ENCODE measurements at places on chromosomes 2 and 18.

GRCh38 chr2:144358374-144358964 is 161.4 kb downstream of the ZEB2 start:
- no peak for DNase-seq

DNA sequence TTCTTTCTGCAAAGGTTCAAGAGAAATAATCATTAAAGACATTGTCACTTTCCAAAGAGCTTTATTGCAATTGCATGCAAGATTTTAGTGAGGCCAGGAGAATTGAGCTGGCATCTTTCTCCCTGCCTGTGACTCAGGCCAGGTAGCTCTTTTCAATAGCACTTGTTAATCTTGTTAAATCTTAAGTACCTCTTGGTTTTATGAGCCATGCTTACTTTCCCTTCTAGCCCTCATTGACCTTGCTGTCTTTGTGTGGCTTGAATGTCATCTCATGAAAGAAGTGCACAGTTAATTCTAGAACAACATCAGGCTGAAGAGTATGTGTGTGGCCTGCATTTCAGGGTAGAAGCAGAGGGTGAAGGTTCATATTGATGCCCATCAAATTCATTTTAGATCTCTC is 14.8 kb upstream of the LGALSL start:
- DNase-seq, result no peak

GRCh38 chr18:10792181-10792580 is 266.4 kb downstream of the NAPG start:
- DNase-seq, result no peak

- DNase-seq, result no peak
Measured at GRCh38 chr18:48402953-48403352, 6.2 kb downstream of the ZBTB7C start.

DNA sequence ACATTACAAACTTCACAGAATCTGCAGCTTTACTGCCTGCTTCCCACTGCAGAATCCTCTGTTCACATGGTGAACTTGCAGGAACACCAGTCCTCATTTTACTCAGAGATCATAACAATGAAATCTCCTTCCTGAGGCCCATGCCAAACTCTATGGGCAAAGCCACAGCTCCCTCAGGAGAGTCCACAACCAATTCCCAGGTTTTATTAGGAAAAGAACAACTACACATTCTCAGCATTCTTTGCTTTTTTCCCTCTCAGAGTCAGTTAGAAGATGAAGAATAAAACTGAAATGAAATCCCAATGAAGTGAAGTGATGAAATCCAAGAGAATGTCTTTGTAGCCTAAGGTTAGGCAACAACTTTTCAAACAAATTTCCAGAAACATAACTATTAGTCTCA is 233.7 kb downstream of the DSEL start:
- DNase-seq, result no peak

DNA sequence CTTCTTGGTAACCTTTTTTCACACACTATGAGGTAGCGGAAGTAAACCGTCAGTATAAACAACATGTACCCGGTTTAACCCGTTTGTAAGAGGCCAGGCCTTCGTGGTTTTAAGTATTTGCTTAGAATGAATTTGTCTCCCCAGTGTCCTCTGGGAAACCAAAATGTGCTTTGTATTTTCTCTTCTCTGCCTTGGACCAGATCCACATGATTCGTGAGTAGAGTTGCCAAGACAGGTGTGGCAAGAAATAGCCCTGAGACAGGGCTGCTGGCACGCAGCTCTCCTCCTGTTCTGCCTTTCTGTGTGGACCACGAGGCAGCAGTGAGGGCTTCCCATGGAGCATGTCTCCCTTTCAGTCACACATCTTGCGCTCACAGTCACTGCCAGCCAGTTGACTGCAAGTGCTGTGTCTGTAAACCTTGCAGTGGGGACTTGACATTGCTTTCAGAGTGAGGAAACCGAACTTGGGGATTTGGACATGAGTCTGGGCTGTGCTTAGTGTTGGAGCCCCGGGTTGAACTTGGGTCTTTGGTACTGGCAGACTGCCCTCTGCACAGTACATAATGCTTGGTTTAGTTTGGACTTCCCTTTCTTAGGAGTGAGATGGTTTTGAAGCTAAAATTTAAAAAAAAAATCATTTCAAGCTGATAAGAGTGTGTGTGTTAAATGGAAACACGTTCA is 19.1 kb downstream of the BCL2L11 start:
- DNase-seq, result no peak

- DNase-seq, result no peak
Measured at GRCh38 chr2:28394331-28394877, 1.7 kb downstream of the FOSL2 start.

DNA sequence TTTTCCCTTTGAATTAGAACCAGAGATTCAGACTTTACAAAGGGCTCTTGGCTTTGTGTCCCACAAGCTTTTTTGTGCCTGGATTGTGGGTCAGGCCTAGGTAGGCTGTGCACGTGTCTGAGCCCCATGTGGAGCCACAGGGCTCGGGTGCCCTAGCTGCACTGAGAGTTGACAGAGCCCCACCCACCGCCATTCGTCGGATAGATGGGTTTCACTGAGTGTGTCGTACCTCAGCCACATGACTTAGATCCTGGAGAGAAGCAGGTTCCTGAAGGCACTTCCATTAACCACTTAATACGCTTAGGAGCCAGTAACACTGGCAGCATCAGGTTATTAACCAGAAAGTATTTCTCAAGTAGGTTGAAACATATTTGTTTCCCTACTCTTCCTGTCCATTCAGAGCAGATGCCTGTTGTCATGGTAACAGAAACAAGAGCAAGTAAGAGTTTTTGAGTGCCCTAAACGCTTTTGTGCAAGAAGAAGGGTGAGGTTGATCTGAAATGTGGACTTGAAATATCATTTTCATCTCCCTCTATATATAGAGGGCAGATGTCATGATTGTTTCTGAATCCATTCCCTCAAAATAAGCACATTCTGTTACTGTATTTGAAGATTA is 30.0 kb downstream of the ADCYAP1 start:
- no peak for DNase-seq

GRCh38 chr2:207142461-207142860 is 23.3 kb downstream of the KLF7 start:
- DNase-seq, result no peak

DNA sequence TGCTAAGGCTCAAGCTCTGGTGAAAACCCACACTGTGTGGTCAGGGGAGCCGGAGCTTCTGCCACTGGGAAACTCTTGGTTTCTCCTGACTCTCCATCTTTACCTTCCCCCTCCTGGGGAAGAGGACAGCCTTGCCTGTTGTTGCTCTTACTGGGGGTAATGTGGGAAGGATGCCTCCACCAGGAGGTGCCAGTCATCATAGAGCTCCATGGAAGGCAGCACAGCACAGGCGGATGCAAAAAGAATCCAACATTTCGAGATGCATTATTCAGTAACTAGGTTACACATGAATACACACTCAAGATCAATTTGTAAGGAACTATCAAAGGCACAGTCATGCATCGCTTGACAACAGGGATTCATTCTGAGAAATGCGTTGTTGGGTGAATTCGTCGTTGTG is 322.6 kb downstream of the AFF3 start:
- no peak for DNase-seq

GRCh38 chr2:109535217-109535946 is 78.4 kb downstream of the SEPTIN10 start:
- DNase-seq, result no peak

- no peak for DNase-seq
Measured at GRCh38 chr18:74611765-74612164, 14.1 kb downstream of the ZNF407 start.

- DNase-seq, result no peak
Measured at GRCh38 chr2:19122220-19122619, 236.2 kb downstream of the OSR1 start.

DNA sequence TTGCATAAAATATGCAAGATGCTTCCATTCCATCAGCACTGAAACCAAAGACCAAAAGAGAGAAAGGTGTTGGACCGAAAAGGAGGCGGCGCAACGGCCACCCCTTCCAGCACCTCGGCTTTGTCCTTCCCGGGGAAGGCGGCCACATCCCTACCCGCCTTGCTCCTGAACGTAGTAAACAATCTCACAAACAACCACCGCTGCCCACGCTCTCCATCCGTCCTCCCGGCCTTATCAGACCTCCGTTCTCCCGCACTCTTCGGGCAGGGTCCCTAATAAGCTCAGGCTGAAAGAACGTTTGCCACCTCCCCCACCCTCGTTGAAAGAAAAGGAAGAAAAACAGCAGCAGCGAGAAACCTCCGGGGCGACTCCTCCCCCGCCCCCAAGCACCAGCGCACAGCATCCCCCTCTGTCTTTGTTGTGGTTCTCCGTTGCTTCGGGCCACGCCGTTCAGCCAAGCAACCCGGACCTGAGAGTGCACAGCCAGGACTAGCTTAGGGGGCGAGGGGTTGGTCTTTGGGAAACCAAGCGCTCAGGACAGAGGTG is 4.4 kb downstream of the EVX2 start:
- DNase-seq, result no peak

DNA sequence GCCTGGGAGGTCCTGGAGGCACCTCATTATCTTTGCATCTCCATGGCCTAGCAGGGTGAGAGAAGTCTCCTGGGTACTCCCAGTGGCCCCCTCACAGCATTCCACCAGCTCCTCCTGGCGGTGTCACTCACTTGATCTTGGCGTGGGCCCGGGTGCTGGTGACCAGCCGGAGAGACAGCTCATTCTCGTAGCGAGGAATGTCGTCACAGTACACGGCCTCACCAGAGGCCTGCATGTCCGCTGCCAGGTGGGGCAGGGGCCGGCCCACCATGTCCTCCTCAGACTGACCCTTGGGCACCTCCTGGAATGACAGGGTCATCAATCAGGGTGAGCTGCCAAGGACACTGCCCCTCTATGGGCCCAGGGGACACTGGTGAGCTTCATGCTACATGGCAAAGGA is 42.4 kb downstream of the XDH start:
- DNase-seq, result no peak

DNA sequence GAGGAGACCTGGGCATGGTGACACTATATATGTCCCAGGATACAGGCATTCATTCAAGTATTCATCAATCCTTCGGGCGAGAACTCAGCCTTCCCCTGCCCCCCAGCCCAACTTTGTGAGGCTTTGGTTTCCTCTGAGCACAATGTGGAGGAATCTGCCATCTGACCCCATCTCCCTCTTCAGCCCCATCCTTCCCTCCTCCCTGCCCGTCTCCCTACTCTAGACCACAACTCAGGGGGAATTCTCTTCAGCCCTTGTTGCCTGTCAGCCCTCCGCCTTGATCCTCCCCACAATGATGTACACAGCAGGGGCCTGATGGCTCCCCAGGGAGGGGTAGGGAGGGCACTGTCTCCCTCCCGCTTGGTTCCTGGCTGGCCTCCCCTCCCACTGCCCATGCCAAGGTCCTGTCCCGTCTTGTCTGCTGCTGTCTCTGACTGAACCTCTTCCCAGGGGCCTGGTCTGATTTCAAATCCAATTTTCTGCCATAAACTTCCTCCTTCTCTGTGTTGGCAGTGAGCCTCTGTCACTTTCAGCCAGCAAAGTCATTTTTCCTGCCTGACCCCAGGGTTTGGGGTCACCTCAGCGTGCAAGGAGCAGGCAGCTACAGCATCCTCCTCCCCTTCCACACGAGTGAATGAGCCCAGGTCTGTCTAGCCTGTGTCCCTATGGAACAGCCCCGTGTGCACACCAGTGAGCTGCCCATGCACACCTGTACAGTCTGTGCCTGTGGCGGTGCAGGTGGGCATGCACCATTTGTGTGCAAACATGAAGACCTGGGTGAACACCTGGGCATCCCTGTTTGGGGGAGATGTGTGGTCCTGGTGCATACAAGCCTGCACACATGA is 197.3 kb downstream of the CELF4 start:
- no peak for DNase-seq

- DNase-seq, result no peak
Measured at GRCh38 chr2:58156780-58157179, 84.3 kb downstream of the FANCL start.

DNA sequence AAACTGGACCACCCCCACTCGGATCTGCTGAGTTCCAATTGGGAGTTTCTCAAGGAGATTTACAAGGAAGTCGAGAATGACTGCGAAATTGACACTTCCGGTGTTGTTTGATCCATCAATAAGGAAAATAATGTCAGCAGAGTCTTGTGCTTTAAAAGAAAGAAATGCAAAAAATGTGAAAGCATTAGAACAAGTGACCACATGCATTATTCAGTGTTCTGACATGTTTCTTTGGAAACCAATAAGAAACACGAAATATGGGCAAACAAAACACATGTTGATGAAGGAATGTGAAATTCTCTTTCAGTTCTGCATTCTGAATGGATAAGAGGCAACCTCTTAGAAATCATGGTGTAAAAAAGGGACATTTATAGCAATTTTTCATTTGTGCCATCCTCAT is 25.9 kb downstream of the COL6A3 start:
- DNase-seq, result no peak

GRCh38 chr2:58709687-58710354 is 468.7 kb upstream of the FANCL start:
- no peak for DNase-seq

DNA sequence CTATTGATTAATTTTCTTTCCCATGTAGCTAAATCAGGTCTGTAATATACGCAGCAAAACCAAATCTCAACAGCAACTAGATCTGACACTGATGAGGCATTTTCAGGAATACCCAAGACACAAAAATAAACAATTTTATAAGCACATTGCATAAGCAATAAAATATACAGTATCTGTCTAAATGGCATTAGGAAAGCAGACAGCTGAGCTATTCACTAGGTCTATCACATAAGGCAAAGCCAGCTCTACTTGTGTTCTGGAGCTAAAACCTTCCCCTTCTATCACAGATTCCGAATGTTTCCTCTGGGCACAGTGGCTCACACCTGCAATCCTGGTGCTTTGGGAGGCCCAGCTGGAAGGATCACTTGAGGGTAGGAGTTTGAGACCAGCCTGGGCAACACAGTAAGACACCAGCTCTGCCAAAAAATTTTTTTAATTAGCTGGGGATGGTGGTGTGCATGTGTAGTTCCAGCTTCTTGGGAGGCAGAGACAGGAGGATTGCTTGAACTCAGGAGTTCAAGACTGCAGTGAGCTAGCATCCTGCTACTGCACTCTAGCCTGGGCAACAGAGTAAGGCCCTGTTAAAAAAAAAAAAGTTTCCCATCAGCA is 21.1 kb downstream of the PTPN2 start:
- no peak for DNase-seq

DNA sequence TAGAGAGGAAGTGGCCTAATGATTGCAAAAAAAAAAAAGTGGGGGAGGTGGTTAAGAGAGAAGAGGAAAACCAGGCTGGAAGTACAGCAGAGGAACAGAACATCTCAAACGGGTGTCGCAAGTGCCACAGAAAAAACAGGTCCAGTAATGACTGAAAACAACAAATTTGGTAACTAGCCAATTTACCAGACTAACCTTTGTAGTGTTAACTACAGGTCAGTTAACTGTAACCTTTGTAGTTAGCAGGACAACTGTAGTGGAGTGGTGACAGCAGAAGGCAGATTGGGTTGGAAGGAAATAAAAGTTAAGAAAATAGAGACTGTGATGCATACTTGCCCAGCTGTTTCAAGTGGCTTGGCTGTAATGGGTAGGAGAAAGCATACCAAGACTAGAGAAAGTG is 91.4 kb upstream of the CHST9 start:
- DNase-seq, result no peak

DNA sequence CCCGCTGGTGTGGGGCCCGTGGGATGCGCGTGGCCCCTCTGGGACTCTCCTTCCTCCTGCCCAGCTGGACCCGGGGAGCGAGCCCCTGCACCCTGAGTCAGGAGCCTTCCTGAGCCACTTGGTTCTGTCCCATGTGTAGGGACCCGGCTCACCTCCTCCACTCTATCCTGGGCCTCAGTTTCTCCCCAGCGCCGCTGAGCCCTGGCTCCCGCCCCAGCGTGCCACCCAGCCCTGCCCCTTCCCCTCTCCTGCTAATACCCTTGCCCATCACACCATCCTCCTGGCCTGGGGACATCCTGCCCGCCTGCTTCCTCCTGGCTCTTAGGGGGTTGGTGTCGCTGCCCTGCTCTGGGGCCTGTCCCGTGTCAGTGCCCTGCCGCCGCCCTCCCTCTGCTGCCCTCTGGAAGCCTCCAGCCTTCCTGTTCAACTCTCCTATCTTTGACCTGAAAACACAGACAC is 24.8 kb downstream of the GPC1 start:
- no peak for DNase-seq
